Activated CD8-positive, alpha-beta memory T cell treated with anti-CD3 and anti-CD28 coated beads for 4 hours (primary cell): ENCODE measurements at places on chromosomes 12 and 14.

GRCh38 chr14:58915646-58916045 is 272.8 kb upstream of the DAAM1 start:
- DNase-seq = no peak

DNA sequence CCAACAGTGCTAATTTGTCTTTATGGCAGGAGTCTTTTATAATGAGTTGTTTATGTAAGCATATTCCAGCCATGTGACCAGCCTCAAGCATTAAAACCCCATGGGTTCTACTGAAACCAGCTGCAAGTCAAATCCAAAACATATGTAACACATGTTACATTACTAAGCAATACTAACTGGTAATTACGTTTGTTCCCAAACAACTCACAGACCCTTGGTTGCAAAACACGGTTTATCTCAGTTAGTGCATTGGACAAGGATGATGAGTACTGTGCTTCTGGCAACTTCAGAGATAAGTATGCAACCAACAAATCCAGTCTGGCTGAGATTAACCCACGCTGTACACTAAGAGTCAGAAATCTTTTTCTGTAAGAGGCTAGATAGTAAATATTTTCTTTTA is 110.1 kb upstream of the FAR2 start:
- no peak for DNase-seq

GRCh38 chr12:124861492-124861891 is 2.2 kb downstream of the SCARB1 start:
- DNase-seq = no peak

- DNase-seq = no peak
These were observed 38.3 kb downstream of the RPS6KA5 start for GRCh38 chr14:91021991-91022621.

- DNase-seq = no peak
These were observed 88.4 kb upstream of the DCD start for GRCh38 chr12:54736549-54736948.

DNA sequence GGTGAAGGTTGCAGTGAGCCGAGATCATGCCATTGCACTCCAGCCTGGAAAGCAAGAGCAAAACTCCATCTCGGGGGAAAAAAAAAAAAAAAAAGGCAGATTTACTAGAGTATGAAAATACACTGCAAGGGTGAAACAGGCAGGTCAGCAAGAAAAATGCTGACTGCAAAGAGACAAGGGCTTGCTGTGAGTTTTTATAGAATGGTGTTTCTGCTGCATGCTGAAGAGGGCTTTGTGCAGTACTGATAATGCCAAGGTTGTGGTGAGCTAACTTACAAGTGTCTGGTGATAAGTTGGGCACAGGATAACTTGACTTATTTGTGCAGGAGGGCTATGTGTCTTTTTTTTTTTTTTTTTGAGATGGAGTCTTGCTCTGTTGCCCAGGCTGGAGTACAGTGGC is 25.9 kb upstream of the SRP54 start:
- no peak for DNase-seq

DNA sequence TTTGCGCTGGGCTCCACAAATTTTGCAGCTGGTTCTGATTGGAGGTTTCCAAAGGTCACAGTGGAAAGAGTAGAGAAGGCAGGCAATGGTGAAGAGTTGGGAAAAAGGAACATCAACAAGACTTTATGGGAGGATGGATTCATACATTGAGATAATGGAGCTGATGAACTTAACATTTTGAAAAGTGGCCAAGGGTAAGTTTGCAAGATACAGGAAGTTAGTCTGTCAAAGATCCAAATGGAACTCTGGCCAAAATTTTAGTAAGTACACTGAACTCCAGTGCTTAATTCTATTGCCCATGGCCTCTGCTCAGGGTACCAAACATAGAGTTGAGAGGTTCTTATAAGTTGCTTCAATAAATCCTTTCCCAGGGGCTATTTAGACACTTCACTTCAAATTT is 15.6 kb downstream of the CCER1 start:
- no peak for DNase-seq

DNA sequence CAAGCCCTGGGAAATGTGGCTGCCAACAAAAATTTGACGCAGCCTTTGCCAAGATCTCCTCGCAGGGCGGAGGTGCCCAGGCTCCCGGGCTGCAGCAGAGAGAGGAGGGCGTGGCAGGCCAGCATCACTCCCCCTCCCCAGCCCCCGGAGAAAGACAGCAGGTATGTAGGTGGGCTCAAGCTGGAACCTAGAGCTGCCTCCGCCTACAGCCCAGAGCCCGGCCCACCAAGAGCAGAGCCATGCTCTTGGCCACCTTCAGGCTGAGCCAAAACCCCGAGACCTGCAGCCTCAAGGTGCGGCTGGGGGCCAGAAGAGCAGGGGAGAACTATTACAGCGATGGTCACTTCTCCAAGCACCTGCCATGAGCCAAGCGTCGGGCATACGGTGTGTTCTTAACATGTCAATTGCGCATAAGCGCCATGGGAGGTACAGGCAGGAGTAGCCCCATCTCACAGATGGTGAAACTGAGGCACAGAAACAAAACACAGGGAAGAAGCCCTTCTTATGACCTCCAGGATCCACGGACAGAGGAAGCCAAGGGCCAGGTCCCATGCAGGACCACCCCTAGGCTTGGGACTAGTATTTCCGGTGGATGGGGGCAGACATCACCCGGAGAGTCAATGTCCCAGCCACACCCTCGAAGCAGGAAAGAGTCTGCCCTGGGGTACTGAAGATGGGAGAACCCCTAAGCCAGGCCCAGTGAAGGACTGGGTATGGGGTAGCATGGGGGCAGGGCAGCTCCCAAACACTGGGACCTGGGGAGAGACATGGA is 109.0 kb downstream of the NCOR2 start:
- no peak for DNase-seq

- no peak for DNase-seq
These were observed 122.2 kb downstream of the PDZRN4 start for GRCh38 chr12:41310367-41310766.

- no peak for DNase-seq
These were observed 924.8 kb downstream of the NRXN3 start for GRCh38 chr14:79094951-79095350.

- DNase-seq = no peak
These were observed 101.5 kb upstream of the CCDC91 start for GRCh38 chr12:28088566-28089272.

- DNase-seq = no peak
These were observed 124.8 kb upstream of the WSCD2 start for GRCh38 chr12:108004319-108004718.

DNA sequence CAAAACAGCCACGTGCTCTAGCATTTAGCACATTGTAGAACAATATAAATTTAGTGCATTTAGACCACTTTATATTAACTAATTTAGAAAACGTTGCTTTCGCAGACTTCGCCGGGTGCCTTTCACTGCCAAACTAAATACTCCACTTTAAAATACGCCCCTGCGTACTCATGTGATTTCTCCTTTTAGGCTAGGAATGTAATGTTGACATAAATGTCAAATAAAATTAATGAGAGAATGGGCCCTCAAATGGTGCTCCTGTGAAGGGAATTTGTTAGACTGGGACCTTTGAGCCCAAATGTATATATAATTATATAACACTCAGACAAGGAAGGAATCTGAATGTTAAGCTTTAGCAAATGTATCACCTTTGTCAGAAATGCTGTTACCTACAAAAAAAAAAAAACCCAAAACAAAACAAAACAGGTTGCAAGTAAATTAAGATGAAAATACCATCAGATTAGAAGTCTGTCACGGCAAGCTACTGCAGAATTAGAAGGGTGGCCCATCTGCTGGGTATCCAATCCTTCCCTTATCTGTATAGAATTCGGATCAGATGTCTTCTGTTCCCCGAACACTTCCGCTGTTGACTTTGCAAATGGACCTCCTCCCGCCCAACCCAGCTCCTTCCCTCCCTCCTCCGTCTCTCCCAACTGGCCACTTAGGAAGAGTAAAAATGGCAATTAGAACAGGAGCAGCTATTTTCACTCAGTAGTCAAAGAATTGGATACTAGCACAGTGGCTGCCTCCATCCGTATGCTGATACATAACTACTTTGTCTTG is 159.3 kb upstream of the FOXN3 start:
- DNase-seq = no peak

DNA sequence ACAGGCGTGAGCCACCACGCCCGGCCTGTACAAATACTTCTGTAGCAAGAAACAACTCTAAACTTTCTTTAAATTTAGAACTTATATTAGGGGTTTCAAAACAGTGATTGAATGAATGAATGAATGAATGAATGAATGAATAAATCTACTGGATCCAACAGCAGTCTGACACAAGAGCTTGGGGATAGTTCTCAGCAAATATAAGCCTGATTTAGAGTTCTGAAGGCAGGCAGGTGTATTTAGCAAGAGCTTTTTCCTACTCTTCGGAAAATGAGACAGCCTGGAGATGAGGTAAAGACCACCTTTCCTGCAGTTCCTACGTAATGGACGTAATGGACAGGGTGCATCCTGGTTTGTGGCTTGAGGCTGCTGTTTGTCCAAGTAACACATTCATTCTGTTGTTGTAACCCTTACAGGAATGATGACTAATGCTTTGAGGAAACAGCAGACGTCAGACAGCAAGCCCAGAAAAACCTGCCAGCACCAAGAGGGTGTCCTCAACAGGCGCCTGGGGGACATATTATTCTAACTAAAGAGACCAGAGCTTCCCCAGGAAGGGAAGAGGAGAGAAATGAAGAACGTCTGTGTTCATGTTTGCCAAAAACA is 277.4 kb upstream of the SOX5 start:
- no peak for DNase-seq

- no peak for DNase-seq
These were observed 34.1 kb upstream of the ITPR2 start for GRCh38 chr12:26867080-26867479.

GRCh38 chr14:92397150-92397952 is 74.4 kb downstream of the SLC24A4 start:
- DNase-seq = no peak
